ENCODE measurements at places on chromosomes 3 and 15.

DNA sequence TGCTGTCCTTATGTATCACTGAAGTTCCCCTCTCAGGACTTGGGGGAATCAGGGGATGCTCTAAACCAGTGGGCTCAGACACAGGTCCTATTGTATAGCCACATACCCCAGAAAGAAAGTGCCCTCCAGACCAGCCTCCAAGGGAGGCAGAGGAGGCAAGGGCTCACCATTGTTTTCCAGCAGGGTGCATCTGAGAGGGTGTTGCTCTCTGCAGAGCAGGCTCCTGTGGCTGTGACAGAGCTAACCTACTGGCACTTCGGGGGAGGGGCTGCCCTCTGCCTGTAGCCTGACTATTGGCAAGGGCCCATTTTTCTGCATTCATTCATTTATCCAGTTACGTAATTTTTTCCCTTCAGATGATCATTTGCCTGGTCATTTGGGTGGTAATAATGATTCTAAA, 39.9 kb downstream of the EEFSEC start:
- no peak for DNase-seq

DNA sequence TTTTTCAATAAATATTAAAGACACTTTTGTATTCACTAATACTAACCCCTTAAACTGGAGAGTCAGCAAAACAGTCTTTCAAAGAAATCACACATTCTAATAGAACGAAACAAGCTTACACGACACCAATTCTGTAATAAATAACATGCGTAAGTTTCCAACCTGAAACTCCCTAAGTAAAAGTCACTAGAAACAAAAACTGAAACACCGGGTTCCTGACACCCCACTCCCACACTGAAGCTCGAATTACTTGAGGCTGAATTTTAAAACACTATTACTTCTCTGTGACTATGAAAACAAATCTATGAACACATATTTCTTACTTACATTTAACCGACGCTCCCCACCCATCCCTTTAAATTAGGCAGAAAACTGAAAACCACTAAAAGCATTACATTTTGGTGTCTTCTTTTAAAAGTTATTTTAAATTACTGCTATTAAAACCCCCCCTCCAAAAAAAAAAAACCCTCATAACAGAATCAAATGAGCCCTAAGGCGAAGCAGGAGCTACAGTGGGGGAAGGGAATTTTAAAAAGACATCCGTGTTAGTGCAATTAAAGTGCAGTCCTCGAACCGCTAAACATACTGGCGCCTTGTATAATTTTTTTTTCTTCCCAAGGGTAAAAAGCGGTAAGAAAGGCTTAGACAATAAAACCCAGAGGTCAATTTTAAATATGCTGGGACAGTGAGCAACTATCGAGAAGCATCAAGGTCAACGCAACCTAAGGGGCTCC, 878 bp downstream of the SPPL2A start:
- DNase-seq = peak; percentile 46

DNA sequence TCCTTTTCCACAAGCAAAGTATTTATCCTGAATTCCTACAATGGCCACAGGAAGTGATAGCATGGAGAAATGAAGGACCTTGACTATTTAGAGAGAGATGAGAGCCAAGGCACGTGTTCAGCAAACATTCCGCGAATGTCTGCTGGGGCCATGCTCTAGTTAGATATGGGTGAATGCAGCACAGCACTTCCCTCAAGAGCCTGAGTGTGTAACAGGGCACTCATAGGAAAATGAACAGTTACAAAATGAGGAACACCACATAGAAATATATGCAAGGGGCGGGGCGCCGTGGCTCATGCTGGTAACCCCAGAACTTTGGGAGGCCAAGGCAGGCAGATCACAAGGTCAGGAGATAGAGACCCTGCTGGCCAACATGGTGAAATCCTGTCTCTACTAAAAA, 406.9 kb downstream of the NR2F2 start:
- DNase-seq = no peak

GRCh38 chr15:77827860-77828259, 195.1 kb upstream of the LINGO1 start:
- no peak for DNase-seq

GRCh38 chr3:150035910-150036612, 65.4 kb upstream of the PFN2 start:
- no peak for DNase-seq

- no peak for DNase-seq
Observed at GRCh38 chr15:28116521-28117431, 17.7 kb upstream of the OCA2 start.

GRCh38 chr3:24586920-24587319, 92.3 kb upstream of the THRB start:
- no peak for DNase-seq

DNA sequence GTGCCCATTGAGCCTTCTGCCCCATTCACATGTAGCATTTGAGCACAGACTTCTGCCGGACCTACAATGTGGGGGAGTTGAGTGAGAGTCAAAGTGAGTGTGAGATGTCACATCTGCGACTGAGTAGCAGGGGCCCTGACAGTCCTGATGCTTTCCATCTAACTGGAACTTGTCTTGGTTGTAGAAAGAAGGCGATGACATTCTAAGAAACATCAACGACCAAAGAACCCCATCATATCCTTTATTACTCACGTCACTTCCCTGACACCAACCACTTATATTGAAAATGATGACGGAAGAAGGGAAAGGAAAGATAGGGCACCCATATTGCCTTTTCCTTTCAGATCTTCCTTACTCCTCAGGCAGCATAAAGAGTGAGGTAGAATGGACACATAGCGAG, 30.5 kb downstream of the SMAD3 start:
- DNase-seq = no peak

- peak; percentile 72 for DNase-seq
Observed at GRCh38 chr3:127814325-127814781, 8.0 kb downstream of the MGLL start.

GRCh38 chr15:75844629-75845335, 1.5 kb downstream of the UBE2Q2 start:
- DNase-seq = no peak

DNA sequence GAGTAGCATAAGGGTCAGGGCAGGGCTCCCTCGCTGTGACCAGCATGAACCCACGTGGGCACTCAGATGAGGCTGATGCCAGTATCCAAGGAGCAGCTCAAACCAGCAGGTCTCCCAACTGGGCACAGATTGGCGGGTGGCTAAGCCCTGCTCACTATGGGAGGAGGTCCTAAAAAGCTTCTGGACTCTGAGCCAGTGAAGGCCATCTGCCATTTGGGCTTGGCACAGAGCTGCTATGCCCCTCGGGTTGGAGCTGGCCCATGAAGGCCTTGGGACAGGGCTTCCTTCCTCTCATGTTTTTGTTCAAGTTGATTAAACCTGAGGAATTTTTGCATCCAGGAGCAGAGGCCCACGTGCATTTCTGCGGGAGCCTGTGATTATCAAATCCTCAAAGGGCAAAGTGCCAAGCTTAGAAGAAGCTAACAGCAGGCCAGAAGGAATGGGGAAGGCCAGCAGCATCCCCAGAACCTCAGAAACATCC, 4.3 kb upstream of the STRA6 start:
- DNase-seq = no peak

DNA sequence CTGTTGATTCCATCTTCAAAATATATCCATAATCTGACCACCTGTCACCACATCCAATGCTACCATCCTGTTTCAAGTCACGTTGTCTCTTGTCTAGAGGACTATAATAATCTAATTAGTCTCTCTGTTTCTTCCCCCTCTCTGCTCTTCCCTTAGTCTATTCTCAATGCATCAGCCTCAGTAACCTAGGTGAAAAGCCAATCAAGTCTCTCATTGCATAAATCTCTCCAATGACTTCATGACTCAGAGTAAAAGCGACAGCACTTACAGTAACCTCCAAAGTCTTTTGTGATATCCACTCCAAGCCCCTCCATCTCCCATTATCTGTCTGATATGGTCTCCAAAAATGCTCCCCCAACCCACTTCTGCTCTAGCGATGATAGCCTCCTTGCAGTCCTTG, 7.2 kb downstream of the UBA3 start:
- DNase-seq = no peak

- no peak for DNase-seq
Observed at GRCh38 chr3:143538061-143538460, 310.2 kb downstream of the SLC9A9 start.

GRCh38 chr3:134463676-134464063, 22.1 kb downstream of the ANAPC13 start:
- DNase-seq = no peak

DNA sequence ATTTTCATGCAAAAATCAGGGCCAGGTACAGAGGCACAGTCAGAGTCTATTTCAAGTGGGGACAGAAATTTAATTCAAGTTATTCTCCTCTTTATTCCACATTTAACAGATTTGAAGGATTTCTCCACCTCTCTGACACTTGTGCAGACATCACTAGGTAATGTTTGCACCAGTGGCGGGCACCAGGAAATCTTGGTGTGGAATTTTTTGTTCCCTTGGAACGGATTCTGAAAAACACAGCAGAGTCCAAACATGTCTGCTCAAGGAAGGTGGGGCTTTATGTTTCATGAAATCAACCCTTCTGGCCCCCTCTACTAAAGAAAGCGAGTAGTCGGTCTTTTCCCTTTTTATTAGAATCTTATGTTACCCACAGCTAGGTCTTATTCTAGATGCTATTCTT, 271.2 kb upstream of the MDFIC2 start:
- DNase-seq = no peak

GRCh38 chr3:21062831-21063294, 688.1 kb downstream of the ZNF385D start:
- no peak for DNase-seq

DNA sequence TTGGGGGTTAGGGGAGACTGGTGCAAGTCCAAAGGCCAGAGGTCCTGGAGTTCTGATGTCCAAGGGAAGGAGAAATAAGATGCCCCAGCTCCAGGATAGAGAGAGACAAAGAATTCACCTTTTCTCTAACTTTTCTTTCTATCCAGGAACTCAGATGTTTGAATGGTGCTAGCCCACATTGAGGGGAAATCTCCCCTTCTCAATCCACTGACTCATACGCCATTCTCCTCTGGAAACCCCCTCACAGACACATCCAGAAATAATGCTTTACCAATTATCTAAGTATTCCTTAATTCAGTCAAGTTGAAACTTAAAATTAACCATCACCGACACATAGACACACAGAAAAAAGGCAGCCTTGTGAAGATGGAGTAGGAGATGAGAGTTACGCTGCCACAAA, 1085.2 kb downstream of the NSUN3 start:
- DNase-seq = no peak

DNA sequence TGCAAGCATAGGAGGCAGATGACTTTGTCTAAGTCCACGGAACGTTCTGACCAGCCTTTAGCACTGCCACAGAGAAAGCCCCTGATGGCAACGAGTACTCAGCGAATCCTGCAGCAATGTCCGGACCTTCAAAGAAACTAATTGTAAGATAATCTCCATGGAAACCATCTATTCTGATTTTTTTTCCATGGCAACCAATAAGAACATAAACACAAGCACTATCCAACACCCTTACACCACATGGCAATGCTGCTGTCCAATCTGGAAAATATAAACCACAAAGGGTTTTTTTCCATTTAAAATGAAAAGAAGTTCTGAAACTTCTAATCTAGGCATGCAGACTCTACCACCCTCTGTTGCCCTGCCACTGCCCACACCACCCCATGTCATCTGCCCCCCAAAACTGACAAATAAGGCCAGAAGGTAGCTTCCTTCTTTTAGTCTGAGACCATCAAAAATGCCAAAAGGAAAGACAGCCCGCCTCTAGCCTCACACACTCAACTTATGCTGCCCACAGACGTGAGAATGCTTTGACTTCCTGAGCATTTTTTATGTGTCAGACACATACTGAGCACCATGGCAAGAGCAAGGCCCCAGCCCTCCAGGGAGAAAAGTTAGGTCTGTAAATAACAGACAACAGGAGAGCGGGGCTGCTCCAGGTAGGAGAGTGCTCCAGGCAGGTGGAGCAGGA, 44.5 kb downstream of the POC1A start:
- DNase-seq = no peak

GRCh38 chr3:132088291-132088690, 53.5 kb upstream of the CPNE4 start:
- no peak for DNase-seq

DNA sequence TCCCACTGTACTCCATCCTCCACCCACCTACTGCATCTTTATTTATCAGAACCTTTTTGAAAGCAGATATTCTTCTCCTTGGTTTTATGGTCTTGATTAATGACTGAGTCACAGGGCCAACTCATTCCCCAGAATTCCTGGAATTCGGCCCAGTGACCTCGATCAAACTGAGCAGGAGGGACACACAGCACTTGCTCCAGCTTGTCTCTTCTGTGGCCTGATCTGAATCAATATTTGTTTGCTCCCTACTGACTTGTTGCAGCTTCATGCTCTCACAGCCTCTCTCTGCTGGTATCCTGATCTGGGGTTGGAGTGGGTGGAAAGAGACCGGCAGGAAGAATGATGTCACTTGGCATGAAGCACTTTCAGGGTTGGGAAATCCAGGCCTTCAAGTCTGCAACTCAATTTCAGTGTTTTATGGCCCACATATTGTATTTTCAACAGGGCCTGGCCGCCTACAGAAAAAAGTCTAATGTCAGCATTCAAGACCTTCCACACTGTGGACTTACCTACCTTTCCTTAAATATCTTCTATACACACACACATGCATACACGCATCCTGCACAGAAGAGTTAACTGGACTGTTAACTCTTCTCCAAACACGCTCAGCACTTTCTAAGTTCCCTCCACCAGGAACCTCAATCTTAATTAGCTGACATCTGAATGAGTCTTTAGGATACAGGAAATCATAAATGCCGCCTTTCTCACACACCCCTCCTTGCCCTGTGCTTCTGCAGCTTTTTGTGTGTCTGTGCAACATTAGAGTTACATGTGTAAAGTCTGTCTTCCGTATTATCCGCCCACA, 4.6 kb downstream of the ANXA2 start:
- peak; percentile 92 for DNase-seq

DNA sequence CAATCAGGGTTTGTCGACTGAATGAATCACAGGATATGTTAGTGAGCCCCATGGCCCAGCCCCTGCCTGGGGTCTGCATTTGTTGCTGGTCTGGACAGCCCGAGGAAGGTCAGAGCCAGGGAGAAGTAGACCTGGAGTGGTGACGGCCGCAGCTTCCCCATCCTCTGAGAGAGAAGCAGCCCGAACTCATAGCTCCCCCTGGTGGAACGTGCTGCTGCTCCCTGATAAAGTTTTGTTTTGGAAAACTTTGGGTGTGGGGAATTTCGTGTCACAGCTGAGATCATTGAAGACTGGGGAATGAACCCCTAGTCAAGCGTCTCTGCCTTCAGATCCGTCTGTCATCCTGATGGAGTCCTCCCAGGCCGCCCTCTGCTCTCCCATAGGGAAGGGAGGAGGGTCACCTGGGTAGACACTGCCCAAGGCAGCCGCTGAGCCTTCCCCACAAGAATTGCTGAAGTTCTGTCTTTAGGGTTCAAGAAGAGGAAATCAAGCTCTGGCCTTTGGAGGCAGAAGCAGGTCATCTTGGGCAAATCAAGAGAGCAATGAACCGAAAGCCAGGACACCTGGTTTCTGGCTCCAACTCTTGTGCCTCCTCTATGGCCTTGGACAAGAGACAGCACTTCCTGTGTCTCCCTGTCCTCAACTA, 60.5 kb downstream of the GLDN start:
- DNase-seq = peak; percentile 30

- peak; percentile 58 for DNase-seq
Observed at GRCh38 chr3:121979734-121980449, 42.2 kb downstream of the ILDR1 start.
